ENCODE measurements at places on chromosomes 16 and 17. TPM values are rescaled to one million over a fixed set of nuclear protein-coding genes. Genes with fewer than 3 reads are reported as not detected.

DNA sequence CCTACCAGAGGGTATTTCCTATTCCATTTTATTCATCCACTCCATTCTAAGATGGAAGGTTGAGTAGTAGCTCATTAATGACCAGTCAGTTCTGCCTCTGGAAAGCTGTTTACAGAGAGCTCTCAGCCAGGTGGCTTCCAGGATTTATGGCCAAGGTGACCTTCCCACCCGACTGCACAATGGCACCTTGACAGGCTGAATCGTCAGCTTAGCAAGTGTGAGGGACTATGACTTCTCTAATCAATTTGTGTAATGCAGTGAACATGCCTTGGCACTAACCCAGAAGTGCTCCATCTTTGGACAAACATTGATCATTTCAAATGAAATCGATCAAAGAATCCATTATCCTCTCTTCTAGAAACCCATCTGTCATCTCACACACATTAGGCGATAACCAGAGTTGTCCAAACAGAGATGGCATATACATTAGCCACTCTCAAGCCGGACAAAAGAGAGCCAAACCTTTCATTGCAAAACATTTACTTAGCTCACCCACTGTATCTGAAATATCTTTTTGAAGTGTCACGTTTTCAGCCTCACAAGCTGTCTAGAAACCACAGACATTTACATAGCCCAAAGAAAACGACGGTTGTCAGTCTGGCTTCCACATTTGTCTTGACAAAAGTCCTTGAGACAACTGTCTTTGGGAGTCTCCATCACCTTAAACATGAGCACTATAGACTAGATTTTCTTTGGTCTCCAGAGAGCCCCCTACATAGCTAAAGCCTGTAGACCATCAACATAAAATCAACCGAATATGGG is 35.6 kb downstream of the CLEC3A start:
- no peak for DNase-seq

- no peak for DNase-seq
These were observed 46.1 kb upstream of the NKD1 start for GRCh38 chr16:50501986-50502615.

The PROCA1 gene
- 0.36 TPM for total RNA-seq

GRCh38 chr16:85158743-85159178 is 46.5 kb upstream of the CIBAR2 start:
- DNase-seq, result no peak

- peak; percentile 7 for DNase-seq
These were observed 17.2 kb downstream of the GINS3 start for GRCh38 chr16:58409316-58409973.

DNA sequence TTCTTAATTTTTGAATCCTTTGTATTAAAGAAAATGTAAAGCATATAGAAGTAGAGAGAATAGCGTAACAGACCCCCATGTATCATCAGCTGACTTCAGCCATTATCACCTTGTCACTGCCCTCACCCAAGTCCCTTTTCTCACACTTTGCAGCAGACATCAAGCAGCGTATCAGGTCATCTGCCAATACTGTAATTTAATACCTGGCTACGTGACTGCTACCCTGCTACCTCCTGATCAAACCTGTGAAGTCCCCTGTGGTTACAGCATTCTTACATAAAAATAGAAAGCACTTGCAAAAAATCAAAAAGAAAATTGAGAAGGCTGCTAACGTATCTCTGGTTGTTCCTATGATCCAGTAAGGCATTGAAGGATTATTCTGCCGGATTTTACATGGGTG is 96.4 kb downstream of the PLCG2 start:
- no peak for DNase-seq

DNA sequence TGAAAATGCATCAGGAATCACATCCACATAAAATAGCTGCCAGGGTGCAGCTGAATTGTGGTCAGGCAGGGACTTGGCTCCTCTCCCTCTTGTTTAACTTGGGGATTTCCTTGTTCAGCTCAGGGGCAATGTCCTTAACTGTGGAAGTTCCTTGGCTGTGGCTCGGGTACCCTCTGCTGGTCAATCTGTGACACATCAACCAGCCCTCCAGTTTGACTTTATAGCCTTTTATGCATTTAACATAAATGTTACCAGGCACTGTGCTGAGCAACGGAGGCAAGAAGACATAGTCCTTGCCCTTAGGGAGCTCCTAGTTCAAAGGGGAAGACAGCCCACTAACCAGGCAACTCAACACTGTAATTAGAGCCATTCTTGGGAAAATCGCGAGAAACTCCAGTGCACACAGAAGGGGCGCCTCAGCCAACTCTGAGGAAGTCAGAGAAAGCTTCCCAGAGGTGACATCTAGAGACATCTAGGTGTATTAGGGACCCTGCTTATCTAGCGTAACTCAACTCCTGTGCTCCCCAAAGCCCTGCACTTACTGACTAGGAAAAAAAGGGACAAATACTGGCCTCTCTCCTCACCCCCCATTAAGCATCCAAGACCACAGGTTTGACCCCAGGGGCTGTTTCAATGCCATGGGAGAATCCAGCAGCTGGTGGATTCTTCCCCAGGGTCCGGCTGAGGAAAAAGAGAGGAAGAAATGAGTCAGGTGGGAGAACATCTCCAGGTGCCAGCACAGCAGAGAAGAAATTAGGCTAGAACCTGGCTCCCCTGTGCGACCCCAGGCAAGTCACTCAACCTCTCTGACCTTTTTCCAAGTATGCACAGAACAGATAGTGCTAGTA is 17.3 kb upstream of the EEF2K start:
- DNase-seq, result peak; percentile 95

- no peak for DNase-seq
These were observed 297.3 kb downstream of the ABCC12 start for GRCh38 chr16:47858333-47858982.

- DNase-seq, result no peak
These were observed 7.8 kb downstream of the CTF1 start for GRCh38 chr16:30904114-30904780.

DNA sequence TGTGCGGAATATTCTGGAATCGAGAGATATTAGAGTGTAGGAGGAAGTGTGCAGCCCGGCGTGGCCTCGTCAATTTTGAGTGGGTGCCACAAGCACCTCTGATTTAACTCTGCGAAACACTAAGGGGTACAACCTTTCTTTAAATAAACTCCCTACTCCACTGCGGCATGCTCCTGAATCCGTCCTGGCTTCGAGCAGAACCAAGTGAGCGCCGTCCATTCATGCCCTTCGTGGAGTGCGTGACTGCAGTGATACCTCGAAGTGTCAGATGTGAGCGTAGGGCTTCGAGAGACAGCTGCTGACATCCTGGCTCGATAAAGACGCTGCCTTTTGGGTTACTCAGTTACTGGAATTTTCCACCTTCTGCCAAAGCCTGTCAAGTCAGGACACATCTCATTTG is 128.8 kb downstream of the FOXL1 start:
- DNase-seq, result no peak

The TMEM98 gene
- 173 TPM for total RNA-seq

GRCh38 chr17:40448213-40448638 is 5.0 kb downstream of the IGFBP4 start:
- peak; percentile 23 for DNase-seq

DNA sequence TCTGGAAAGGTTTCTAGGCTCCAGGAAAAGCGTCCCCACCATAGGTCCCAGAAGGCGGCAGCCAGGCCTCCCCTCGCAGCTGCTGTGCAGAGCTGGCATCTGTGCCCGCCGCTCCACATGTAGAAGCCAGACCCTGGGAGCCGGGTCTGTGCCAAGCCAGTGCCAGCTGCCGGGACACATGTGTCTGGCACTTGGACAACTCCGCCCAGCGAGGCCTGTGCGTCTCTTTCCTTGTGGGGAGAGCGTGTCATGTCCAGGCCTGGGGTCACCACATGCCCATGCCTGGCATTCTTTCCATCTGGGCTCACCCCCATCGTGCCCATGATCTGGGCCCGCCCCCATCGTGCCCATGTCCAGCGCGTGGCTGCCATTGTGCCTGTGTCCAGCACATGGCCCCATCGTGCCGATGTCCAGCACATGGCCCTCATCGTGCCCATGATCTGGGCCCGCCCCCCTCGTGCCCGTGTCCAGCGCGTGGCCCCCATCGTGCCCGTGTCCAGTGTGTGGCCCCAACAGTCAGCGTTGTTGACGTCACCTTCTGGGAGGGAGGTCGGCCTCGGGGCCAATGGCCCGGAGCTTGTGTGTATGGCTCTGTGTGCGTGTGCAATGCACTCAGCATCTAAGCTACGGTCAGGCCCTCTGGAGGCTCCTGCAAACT is 13.3 kb upstream of the ACSF3 start:
- DNase-seq, result no peak

The MYH2 gene
- not detected for total RNA-seq

DNA sequence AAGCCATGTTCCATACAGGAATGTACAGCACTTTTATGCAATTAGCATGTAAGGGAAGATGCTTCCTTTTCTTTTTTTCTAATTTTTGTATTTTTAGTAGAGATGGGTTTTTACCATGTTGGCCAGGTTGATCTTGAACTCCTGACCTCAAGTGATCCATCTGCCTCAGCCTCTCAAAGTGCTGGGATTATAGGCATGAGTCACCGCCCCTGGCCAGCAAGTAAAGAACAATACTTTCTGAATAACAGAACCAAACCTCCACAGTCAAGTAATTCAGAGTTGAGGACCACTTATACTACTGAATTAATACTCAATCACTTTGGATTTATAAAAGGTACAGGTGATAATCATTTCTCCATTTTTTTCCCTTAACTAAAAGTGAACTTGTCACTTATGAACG is 13.0 kb downstream of the C16orf87 start:
- DNase-seq, result peak; percentile 52

DNA sequence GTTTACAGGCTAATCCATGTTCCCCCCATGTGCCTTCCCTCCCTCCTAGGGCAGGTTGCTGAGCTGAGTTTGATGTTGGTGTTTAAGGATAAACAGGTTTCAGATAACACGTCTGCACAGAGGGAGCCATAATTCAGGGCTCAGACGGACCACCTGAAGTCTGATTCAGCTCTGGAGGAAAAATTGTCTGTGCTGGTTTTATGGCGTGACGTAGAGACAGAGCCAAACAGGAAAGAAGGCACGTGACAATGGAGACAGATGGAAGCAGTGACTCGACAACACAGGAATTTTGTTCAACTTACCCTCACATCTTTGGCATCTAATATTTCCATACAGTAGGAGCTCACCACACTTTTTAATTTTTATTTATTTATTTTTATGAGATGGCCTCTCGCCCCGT is 10.7 kb upstream of the USP10 start:
- peak; percentile 99 for DNase-seq

Data from IMR-90 (cell line).